Umbilical cord (tissue), 2 donors: ENCODE measurements at places on chromosomes 1 and 21.
A peak's percentile ranks its signal among the peaks of the same experiment; 100 is the strongest.

- peak; percentile 12 for DNase-seq
Observed at GRCh38 chr1:239123260-239123659, 263.1 kb upstream of the CHRM3 start.

- no peak for DNase-seq
Observed at GRCh38 chr1:11610629-11611180, 43.5 kb downstream of the FBXO2 start.

GRCh38 chr1:189606795-189607476, 870.7 kb downstream of the BRINP3 start:
- DNase-seq = no peak

- DNase-seq = no peak
Observed at GRCh38 chr1:200224315-200224714, 185.5 kb downstream of the ZNF281 start.

DNA sequence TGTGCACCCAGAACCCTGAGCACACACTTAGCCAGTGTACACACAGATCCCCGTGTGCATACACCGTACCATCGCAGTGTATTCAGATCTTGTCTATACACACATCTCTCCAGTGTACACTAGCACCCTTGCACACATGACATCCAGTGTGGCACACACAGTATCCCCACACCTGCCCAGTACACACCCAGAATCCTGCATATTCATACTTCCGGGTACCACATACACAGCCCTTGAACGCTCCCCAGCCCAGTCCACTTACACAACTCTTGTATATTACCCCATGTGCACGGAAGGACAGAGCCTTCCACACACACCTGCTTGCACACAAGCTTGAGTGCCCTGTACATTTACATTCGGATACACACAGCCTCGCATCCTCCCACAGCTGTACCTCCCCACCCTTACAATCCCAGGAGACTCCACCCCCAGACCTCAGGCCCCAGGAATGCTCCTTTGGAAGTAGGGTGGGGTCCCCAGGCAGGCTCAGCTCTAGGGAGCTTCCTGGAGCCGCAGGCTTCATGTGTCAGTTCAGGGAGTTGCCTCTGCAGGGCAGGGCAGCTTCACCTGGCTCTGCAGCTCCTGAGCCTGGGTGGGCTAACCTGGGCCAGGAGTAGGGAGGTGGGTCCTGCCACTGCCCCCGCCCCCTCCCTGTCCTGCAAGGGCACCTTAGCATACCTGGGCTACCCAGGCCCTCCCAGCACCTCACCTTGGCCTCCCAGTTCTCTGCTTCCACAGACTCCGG, 46.2 kb downstream of the AHDC1 start:
- peak; percentile 84 for DNase-seq

DNA sequence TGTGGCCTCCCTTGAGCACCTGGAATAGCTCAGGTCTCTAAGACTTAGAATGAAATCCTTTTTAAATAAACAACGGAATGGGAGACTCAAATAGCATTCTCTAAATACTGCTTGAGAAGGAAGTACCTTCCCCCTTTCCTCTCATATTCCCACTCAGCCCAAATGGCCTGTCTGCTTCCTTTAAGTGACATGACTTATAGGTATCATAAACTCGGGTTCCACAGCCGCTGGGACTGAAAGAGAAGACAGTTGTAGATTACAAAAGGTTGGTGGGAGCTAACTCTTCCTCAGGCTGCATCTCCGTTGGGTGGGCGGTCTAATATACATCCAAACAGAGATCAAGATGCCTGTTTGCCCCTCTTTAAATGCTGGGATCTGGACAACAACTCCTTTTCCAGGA, 1.2 kb upstream of the HMCN1 start:
- no peak for DNase-seq

DNA sequence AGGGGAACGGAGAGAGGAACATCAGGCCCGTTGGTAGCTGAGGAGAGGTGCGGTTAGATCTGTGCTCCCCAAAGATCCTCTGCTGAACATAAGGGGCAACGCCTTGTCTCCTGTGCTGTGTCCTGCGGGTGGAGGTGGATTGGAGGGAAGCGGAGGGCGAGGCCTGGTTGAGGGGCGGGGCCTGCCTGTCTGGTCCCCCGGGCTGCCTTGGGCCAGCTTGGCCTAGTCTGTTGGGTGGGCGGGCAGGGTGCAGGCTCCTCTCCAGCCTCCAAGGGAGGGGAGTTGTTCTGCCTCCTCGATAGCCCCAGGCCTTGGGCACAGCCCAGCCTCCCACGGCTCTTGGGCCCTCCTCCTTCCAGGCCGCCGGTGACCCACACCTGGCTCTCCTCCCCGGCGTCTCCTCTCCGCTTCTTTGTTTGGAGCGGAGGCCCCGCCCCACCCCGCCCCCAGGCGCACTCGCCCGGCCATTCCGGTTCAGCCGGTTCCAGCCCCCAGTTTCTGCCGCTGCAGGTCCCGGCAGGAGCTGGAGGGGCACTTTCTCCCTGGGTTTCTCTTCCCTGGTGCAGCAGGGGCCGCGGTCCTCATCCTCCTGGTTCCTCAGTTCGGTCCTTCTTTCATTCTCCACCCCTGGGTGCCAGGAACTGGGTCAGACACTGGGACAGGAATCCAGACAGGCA, 19.4 kb downstream of the PTPRF start:
- DNase-seq = peak; percentile 84

GRCh38 chr1:57018119-57018518, 52.3 kb upstream of the C8B start:
- DNase-seq = no peak

DNA sequence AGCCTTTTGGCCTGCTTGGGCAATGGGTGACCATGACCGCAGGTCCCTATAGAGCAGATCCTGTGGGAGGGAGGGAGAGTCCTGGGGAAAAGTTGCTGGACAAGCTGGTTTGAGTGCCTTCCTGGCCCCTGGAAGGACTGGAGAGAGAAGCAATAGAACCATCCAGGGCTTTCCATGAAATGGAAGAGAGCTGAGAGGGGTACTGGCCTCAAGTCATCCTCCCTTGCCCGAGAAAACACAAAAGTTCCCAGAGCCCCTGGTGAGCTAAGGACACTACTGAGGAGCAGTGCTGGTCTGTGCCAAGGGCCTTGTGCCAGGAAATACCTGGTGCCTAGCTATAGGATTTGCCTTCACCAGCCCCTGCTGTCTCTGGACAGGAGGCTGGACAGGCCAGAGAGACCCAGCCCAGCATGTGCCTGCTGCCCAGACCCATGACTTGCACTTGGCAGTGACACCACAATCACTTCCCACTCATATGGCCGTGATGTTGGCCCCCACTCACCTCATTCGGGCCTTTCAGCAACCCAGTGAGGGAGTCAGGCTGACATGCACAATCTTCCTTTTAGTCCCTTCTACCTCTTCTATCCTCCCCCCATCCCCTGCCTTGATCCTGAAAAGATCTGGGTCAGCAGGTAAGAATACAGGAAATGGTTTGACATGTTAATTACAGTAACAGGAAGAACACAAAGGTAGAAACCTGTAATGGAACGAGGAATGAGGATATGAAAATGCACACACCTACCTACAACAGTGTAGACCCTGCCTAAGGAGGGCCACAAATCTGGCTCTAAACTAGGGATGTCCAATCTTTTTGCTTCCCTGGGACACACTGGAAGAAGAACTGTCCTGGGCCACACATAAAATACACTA, 7.0 kb downstream of the SH3BP5L start:
- no peak for DNase-seq

- no peak for DNase-seq
Observed at GRCh38 chr1:5256793-5257192, 602.4 kb downstream of the AJAP1 start.

- DNase-seq = no peak
Observed at GRCh38 chr21:35280231-35280630, 231.1 kb upstream of the RUNX1 start.

- DNase-seq = no peak
Observed at GRCh38 chr1:241624935-241625334, 15.2 kb downstream of the CHML start.

DNA sequence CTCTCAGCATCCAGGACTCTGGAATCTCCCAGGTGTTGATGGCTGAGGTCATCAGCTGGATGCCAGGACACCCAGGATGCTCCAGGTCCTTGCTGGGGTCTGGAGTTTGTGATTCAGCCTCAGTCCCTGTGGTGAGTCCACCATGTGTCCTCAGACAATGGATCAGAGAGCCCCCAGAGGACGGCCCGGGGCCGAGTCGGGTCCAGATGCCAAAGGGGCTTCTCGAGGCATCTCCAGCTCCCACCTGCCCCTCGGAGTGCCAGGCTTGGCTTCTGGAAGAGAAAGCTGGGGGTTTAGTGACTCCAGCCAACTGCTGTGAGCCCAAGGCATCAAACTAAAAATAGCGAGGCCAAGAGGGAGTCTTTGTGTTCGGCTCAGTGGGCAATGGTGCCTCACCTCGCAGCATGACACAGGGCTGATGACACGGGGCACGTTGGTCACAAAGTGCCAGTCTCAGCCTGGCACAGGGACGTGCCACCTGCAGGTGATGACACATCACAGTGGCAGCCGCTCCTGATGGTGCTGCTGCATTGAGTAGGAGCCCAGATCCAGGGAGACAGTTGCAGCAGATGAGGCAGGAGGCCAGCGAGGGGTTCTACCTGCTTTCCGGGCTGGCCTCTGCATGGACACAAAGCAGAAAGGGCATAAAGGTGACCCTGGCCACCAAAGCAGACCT, 10.6 kb downstream of the PDE9A start:
- DNase-seq = no peak

- DNase-seq = no peak
Observed at GRCh38 chr1:170470121-170470520, 61.8 kb upstream of the GORAB start.

DNA sequence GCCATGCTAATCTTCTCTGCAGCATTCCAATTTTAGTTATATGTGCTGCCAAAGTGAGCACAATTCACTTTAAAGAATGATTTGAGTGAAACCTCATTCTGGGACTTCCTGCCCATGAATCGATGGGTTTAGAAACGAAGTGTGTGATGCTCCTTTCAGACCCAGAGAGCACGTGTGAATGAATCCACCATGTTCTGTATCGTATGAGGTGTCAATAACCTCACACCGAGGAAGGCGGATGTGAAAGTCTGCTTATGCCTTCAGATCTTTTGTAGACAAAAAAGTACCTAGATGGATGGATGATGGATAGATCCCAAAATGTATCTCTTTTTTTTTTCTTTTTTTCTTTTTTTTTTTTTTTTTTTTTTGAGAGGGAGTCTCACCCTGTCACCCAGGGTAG, 13.8 kb downstream of the UBASH3A start:
- DNase-seq = no peak

GRCh38 chr1:109726007-109726406, 14.0 kb downstream of the GSTM5 start:
- no peak for DNase-seq

GRCh38 chr1:221454096-221454495, 287.8 kb downstream of the DUSP10 start:
- no peak for DNase-seq

DNA sequence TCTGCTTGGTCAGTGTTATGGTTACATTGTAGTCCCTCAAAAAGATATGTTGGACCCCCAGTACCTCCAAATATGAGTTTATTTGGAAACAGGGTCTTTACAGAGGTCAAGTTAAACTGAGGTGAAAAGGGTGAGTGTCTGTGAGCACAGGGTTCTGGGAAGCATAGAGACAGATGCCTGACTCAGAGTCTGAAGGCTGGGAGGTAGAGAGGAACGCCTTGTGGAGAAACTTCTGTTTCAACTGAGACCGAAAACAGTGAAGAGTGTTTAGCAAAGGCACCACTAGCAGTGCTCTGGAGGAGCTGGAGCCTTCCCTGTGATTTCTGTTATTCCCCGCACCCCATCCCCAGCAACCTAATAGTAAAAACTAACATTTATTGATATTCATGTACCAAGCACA, 65.2 kb upstream of the LRRC8D start:
- DNase-seq = no peak

DNA sequence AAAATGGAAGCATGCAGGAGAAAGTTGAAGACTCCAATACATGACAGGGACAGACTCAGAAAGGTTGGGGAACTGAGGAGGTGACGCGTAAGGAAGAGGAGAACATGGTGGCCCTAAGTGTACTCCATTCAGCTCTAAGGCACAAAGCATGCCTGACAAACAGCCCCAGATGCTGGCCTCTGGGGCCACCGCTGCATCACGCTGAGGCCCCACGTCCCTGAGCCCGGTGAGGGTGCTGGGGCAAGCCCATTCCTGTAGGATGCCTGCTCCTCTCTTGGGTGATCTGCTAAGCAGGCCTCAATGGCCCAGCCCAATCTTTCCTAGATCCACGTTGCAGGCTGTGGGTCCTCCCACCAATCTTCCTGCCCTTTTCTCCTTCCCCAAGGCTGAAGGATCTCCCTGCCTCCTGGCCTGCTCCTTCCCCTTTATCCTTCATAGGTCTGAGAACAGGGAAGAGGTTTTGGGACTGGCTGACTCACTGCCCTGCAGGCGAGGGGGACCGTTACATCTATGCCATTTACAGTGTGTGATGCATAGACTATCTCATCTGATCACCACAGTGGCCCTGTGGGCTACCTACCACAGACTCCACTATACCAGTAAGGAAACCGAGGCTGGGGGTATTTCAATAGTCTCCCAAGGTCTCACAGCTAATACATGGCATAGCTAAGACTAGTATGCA, 16.8 kb upstream of the NID1 start:
- no peak for DNase-seq

GRCh38 chr1:209534496-209535250, 48.8 kb upstream of the CAMK1G start:
- no peak for DNase-seq

- DNase-seq = peak; percentile 76
Observed at GRCh38 chr1:116825207-116825719, 71.0 kb downstream of the CD2 start.

- DNase-seq = peak; percentile 81
Observed at GRCh38 chr1:192538407-192539296, 36.9 kb upstream of the RGS1 start.

- no peak for DNase-seq
Observed at GRCh38 chr1:54888080-54888733, 1.2 kb upstream of the DHCR24 start.

- no peak for DNase-seq
Observed at GRCh38 chr1:6123083-6123482, 57.0 kb downstream of the CHD5 start.

GRCh38 chr1:9630331-9631111, 21.0 kb upstream of the PIK3CD start:
- DNase-seq = no peak

- DNase-seq = no peak
Observed at GRCh38 chr1:67503974-67504373, 73.8 kb upstream of the SERBP1 start.
